Activated naive CD4-positive, alpha-beta T cell treated with anti-CD3 and anti-CD28 coated beads for 36 hours (primary cell): ENCODE measurements at places on chromosomes 2 and 18. TPM values are rescaled to one million over a fixed set of nuclear protein-coding genes. Genes with fewer than 3 reads are reported as not detected.

DGUOK gene
- total RNA-seq, result 115 TPM

GPD2 gene
- 18.8 TPM for total RNA-seq

SNED1 gene
- 0.35 TPM for total RNA-seq

OLA1 gene
- total RNA-seq, result 140 TPM

PPP1R7 gene
- total RNA-seq, result 91.2 TPM

CPO gene
- total RNA-seq, result not detected

C2orf49 gene
- 15.6 TPM for total RNA-seq

EMX1 gene
- total RNA-seq, result not detected

VPS54 gene
- 7.0 TPM for total RNA-seq

GALR1 gene
- total RNA-seq, result not detected

PROM2 gene
- 0.89 TPM for total RNA-seq

SLC4A5 gene
- 2.3 TPM for total RNA-seq

MMADHC gene
- 142 TPM for total RNA-seq

IL1F10 gene
- total RNA-seq, result not detected

DOK6 gene
- not detected for total RNA-seq
